Activated CD4-positive, alpha-beta T cell treated with anti-CD3 and anti-CD28 coated beads for 1 hour (primary cell): ENCODE measurements at places on chromosomes 4 and X.

- DNase-seq = no peak
Measured at GRCh38 chr4:183691897-183692296, 32.8 kb downstream of the TRAPPC11 start.

GRCh38 chrX:56790778-56791177 lies 61.7 kb downstream of the NBDY start:
- DNase-seq = no peak

DNA sequence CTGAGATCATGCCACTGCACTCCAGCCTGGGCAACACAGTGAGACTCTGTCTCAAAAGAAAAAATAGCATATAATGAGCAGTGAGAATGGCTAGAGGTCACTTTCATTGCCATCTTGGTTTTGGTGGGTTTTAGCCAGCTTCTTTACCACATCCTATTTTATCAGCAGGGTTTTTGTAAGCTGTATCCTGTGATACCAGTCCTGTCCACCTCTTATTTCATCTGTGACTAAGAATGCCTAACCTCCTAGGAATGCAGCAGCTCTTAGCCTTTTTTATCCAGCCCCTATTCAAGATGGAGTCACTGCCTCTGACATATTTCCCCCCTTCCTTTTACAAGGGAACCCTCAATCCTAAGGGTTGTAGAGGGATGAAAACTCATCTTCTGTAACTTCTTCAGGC lies 26.1 kb upstream of the IGFBP7 start:
- no peak for DNase-seq

DNA sequence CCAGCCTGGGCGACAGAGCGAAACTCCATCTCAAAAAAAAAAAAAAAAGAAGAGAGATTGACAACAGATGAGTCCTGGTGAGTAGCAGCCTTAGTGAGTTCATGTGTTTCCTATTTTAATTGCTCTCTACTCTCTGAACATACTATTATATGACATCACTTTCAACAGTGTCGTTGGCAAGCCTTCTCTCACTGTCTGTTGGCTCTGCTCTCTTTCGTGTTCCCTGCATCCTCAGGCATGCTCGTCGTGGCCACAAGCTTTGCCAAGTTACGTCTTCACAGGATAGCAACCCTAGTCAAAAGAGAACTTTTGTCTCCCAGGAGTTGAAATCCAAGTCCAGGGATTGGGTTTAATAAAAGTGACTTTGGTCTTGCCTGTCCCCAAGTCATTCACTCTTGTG lies 117.1 kb upstream of the EGFL6 start:
- no peak for DNase-seq
